Sciatic nerve (tissue), 2 donors: ENCODE measurements at places on chromosomes 2 and 18. TPM values are rescaled to one million over a fixed set of nuclear protein-coding genes. Genes with fewer than 3 reads are reported as not detected.

DNA sequence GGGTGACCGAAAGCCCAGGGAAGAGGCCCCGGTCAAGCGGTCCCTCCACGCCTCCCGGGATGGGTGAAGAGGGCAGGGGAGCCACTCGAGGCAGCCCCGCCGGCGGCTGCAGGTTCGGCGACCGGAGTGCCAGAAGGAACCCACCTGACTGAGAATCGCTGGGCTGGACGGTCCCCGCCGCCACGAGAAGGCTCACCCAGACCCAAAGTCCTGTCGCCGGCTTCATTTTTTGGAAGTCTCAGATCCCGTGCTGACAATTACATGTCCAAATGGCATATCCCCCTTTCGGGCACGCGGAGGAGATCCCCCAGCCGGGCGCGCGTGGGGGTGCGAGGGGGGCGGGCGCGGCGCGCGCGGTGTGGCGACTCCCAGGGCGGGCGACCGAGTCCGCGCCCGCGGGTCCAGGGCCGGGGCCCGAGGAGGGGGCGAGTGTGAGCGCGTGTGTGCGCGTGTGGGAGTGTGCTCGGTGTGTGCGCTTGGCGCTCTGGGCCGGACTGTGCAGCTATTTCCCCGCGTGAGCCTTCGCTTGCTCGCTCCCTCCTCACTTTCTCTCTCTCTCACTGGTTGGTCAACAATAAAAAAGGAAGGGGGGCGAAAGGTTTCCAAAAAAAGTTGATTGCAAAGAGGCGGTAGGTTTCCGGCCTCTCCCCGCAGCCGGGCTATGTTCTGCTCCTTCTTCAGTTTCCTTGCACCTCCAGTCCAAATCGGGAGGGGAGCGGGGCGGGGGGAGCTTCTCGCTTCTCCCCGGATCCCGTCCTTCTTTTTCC lies at the start of gene ERBB4:
Gene ERBB4, minus strand, starts transcription at position 498 of the 767 bp plus-strand sequence. Its CDS starts 272 bp downstream, at position 226.
- DNase-seq = peak; percentile 67

- no peak for DNase-seq
Measured at GRCh38 chr2:48249025-48249424, 280.9 kb upstream of the STON1 start.

DNA sequence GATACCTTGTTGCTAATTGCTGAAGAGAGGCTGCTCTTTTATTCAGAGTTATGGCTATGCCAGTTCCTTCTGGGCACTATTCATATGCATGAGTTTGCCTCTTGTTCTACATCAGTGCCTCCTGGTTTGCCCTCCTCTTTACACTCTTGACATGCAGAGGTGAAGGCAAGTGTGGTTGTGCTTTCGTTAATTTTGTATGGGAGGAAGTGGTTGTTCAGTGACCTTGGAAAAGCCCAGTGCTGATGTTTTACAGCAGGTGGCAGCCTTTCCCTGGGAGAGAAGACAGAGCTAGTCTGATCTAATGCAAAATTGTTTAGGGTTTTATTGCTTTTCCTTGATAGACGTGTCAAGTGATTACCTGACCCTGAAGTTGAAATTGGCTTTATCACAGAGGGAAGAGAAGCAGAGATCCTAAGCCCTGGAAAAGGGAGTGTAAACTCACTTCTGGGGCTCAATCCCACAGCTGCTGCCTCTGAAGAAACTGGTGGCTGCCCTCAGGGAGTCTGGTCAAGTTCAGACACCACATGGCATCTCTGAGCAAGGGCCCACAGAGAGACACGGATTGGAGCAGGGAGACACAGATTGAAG lies 30.5 kb upstream of the VPS54 start:
- DNase-seq = peak; percentile 72

DNA sequence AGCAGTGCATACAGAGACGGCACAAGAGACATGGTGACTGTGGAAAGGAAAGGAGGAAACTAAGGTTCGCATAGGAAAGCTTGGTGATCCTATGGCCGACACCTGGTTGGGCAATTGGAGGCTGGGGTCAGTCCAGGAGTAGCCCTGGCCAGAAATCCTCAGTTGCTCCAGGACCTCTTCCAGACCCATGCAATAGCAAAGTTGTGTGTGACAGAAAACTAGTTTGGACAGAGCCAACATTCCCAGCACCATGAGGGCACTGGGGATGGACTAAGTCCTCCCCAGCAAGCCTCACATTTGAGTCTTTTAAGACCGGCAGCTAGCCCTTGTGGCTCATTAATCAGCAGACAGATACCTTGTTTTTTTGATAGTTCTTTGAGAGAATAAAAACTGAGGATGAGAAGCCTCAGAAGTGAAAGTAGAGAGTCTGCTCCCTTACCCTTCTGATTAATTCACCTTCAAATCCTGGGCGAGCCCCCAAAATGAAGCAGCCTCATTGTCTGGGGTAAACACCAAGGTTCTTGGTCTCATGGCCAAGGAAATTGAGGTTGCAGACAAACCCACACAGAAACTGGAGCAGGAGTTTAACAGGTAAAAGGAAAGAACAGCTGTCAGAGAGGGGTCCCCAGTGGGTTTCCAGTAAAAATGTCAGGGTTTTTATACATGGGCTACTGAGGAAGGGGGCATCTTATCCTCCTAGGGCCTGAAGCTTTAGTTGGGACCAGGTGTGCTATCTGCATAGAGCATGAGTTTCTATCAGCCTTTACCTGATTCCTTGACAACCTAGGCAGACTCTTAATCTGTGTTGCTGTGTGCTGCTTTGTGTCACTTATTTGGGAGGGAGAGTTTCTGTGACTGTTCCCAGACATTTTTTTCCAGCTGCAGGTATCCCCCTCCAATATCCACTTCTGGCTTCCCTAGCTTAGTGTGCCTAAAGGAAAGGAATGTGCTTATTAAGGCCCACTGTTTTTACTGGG lies 39.1 kb downstream of the STK17B start:
- no peak for DNase-seq

- DNase-seq = no peak
Measured at GRCh38 chr2:215850380-215850779, 163.0 kb downstream of the MREG start.

The CDK15 gene
- 2.3 TPM for total RNA-seq

The LDLRAD4 gene
- 27.1 TPM for total RNA-seq

DNA sequence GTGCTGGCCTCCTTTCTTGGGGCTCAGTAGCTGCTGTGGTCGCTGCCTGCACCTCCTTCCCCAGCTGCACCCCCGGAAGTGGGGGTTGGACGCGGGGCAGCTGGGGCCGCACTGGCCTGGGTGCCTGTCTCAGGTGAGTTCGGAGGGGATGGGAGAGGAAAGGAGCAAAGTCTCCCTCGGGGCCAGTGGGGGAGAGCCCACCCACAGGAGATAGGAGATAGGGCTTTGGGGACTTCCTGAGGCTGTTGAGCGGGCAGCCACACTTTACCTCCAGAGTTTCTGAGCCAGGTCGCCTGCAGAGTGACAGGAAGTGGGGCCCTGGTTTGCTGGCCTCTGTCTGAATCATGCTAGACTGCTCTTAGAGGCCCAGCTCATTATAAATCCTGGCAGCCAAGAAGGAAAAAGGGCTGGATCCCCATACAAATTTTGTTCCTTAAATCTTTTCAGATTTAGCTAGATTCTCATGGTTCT lies 8.1 kb downstream of the MBP start:
- no peak for DNase-seq

The APLF gene
- 14.4 TPM for total RNA-seq

DNA sequence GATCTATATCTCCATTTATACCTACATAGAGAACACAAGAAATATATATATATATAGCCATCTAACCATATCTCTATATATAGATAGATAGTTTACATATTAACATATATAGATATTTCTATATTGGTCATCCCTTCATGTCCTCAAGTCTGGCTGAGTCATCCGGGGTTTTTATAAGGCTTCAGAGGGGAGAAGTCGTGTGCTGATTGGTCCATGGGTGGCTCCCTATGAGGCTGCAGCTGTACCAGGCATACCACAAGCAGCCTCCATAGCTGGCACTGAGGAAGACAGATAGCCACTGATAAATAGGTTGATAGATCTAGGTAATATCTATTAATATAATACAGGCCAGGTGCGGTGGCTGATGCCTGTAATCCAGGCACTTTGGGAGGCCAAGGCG lies 618.3 kb upstream of the SETBP1 start:
- DNase-seq = no peak

DNA sequence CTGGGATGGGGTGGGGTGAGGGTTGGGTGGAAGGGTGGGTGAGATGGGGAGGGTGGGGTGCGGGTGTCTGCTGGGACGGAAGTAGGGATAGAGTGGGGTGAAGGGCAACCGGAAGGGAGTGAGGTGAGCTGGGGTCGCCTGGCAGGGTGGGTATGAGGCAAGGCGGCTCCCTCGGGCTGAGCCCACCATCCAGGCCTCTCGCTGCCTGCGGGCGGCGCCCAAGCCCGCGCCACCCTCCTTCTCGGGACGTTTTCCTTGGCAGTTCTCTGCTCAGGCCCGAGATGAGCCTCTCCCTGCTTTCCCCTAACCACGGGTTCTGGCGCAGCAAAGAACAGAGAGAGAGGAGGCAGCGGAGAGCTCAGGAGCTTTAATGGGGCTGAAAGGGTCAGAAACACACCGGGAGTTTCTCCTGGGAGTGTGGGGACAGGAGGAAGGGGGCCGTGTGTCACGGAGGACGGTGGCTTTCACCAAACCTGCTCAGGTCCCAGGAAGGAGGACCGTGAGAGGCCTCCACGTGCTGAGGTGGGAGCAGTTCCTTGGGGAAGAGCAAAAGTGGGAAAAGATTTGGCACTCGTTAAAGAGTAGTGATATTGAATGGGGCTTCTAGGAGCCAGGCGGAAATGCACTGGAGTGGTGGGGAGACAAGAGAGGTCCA lies 4.1 kb downstream of the FEV start:
- no peak for DNase-seq

The XDH gene
- 0.22 TPM for total RNA-seq

The C2orf92 gene
- total RNA-seq = 17.7 TPM

- no peak for DNase-seq
Measured at GRCh38 chr2:144826105-144826504, 306.2 kb upstream of the ZEB2 start.

The MALT1 gene
- total RNA-seq = 25.5 TPM
